ENCODE measurements at places on chromosomes 1 and 21.

- no peak for DNase-seq
These were observed 161.2 kb downstream of the HMCN1 start for GRCh38 chr1:185895208-185895900.

- peak; percentile 53 for DNase-seq
These were observed 53.0 kb downstream of the CRB1 start for GRCh38 chr1:197320991-197321531.

- no peak for DNase-seq
These were observed 20.5 kb downstream of the OLFML3 start for GRCh38 chr1:113999799-114000198.

- no peak for DNase-seq
These were observed 1238.0 kb downstream of the MRPL39 start for GRCh38 chr21:24369278-24369677.

GRCh38 chr1:81410941-81411340, 389.8 kb upstream of the ADGRL2 start:
- no peak for DNase-seq

DNA sequence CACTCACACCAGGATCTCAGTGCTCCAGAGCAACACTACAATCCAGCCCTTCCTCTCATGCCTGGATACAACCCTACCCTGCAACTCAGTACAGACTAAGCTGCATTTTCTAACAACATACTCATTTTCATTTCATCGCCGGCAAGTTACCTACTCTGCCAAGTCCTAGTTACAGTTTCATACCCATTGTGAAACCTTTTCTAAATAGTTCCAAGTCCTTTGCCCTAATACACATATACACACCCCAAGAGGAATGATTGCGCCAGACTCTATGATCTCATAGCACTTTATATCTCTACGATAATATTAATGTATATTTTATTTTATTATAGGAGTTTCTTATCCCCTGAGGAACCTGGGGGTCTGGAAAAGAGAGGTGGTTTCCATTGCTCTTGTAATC, 122.4 kb downstream of the LMX1A start:
- no peak for DNase-seq

GRCh38 chr1:41639332-41639936, 155.0 kb upstream of the EDN2 start:
- no peak for DNase-seq

GRCh38 chr1:27804791-27805190, 25.8 kb upstream of the PPP1R8 start:
- DNase-seq, result no peak

GRCh38 chr1:156217871-156218270, 5.1 kb downstream of the PMF1 start:
- no peak for DNase-seq

DNA sequence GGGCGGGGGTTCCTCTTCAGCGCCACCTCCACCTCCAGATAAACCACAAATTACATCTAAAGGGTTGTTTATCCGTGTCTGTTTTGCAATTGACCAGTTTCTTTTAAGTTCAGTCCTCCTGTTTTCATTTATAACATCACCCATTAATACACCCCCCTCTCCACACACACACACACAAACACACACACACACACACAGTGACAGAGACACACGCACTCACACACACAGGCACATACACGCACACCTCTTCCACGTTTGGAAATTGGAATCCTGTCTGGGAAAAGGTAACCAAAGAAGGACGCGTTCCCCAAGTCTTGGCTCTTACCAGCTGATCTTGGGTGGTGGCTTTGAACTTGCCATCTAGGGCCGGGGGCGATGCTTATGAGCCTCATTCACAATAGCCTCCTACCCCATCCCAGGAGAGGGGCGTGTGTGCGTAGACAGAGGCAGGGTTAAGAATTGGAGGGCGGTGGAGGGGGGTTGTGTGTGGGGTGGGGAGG, 442 bp upstream of the CSMD2 start:
- DNase-seq, result no peak
